ENCODE measurements at places on chromosomes 5 and 9.

- no peak for DNase-seq
Measured at GRCh38 chr5:125171641-125172040, 425.2 kb upstream of the ZNF608 start.

DNA sequence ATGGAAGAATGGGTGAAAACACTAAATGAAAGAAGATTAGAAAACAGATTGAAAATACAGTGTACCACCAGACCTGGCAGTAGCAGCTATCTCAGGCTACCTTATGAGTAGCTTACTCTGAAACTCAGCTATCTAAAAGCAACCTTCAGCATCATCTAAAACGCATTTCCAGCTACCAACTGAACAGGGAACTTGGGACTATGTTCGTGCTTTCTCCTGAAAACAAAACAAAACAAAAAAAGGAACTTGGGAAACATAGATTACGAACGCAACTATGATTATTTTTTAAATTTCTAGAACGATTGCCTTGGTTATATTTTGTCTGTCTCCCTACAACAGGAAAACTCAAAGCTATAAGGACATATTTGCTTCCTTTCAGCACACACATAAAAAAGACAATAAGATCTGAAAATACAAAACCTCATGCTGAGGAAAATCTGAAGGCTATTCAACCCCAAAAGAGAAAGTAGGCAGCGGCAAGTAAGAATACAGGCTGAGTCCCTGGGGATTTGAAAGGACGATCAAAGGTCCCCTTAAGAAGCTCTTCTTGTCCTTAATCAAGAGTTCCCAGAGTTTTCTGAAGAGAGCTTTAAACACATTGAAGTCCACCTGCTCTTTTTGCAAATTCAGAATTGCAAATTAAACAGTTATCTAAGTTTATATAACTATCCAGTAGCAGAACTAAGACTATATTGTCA lies 53.4 kb downstream of the OR2K2 start:
- no peak for DNase-seq

DNA sequence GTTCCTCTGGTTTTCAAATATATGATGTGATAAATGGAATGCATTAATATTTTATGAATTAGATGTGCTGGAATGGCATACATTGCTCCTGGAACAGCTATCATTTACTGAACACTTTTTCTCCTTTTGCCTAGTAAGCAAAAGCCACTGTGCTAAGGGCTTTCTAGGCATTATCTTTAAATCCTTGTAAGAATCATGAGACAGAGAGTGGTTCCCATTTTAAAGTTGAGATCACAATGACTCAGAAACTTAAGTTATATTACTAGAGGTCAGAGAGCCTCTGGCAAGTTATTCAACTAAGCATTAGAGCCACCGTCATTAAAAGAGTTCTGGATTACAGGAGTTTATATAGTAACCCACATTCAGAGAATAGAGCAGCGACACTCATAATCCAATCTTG lies 26.7 kb upstream of the FSD1L start:
- no peak for DNase-seq

- no peak for DNase-seq
Measured at GRCh38 chr9:89879276-89879675, 274.5 kb downstream of the GADD45G start.

DNA sequence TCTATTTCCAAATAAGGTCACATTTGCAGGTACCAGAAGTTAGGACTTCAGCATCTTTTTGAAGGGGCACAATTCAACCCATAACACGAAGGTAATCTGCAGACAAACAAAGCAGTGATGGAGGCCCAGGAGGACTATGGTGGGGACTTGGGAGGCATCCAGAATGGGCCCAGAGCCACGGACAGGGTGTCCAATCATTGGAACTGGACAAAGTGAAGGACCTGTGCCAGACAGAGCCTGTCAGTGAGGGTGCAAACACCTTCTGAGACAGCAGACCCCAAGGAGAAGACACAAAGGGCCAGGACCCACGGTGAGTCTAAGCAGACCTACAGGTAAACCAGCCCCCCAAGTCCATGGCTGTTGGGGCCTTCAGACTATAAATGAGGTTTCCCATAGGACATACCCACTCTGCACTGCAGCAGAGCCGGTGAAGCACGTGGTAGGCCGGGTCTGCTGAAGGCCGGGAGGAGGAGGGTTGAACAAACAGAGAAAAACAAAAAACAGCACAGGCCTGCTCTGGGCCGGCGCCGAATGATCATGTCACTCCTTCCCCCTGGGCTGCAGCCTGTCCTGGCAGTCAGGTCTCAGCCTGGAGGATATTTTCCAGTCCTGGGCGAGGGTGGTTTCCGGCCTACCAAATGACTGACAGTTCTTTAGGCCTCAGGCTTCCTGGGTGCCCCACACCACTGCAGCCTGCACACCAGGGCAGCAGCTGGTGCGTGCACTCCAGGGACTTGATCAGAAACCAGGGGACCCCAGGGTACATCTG lies 84.4 kb downstream of the COL23A1 start:
- DNase-seq, result no peak

DNA sequence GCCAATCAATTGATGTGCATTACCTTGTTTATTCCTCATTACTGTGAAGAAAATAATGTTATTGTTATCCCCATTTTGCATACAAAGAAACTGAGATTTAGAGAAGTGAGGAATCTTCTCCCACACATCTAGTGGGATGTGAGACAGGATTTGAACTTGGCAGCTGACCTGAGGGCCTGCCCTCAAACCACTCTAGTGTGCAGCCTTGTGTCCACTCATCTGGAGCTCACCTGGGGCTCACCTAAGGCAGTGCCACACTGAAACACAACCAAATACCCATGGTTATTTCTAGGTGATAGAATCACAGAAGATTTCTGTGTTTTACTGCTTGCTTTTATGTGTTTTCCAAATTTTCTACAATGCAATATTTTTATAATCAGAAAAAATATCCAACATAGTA lies 94.7 kb upstream of the SAP30L start:
- DNase-seq, result no peak

DNA sequence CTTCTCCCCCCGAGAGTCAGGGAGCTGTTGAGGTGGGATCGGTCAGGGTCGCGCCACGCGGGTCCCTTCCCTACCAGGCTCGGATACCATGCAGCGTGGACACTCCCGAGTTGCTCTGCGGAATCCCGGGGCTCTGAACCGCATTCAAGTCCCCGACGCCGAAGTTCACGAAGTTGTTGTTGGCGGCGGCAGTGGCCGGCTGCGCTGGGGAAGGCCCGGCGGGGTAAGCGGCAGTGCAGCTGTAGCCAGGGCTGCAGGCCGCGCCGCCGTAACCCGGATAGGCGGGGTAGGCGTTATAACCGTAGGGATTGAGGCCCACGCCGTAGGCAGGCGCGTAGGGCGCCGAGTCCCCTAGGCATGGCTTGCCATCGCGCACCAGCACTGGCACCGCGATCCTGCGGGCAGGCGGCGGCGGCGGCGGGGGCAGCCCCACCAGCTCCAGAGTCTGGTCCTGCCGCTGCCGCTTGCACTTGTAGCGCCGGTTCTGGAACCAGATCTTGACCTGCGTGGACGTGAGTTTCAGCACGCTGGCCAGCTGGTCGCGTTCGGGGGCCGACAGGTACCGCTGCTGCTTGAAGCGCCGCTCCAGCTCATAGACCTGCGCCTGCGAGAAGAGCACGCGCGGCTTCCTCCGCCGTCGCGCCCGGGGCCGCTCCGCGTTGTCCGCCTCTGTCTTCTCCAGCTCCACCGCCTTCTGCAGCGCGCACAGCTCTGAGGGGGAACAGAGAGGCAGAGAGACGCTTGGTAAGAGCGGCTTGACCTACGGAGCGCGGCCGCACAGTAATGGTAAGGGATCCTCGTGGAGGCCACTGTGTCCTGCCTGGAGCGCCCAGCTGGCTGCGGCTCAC lies 2.3 kb downstream of the NKX2-5 start:
- peak; percentile 15 for DNase-seq

DNA sequence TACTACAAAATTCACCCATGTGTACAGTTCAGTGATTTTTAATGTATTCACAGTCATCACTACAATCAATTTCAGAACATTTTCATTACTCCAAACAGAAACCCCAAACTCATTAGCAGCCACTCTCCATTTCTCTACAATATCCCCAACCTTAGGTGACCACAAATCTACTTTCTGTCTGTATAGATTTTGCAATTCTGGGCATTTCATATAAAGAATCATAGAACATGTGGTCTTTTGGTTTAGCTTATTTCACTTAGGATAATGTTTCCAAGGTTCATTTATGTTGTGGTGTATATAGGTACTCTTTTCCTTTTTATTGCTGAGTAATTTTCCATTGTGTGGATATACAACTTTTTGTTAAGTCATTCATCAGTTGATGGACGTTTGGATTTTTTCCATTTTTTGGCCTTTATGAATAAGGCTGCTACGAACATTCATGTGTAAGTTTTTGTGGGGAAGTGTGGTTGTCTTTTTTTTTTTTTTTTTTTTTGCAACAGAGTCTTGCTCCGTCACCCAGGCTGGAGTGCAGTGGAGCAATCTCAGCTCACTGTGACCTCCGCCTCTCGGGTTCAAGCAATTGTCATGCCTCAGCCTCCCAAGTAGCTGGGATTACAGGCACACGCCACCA lies 54.5 kb downstream of the DOCK8 start:
- DNase-seq, result no peak

DNA sequence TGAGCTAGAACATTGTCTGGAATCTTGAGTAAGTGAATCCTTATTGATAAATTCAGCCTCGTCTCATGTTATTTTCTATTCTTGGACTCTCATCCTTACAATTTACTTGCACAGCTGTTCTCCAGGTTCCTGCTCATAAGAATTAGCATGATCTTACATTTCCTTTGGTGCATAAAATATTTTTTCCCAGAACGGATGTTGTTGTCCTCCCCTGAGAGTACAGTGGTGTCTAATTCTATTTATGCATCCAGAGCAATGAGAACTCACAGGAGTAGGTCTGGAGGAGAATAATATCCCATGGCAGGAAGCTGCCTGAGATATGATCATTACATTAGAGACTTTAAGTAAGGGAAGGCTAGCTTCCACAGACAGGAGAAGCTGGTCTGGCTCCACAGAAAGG lies 178.4 kb upstream of the MAST4 start:
- DNase-seq, result no peak

DNA sequence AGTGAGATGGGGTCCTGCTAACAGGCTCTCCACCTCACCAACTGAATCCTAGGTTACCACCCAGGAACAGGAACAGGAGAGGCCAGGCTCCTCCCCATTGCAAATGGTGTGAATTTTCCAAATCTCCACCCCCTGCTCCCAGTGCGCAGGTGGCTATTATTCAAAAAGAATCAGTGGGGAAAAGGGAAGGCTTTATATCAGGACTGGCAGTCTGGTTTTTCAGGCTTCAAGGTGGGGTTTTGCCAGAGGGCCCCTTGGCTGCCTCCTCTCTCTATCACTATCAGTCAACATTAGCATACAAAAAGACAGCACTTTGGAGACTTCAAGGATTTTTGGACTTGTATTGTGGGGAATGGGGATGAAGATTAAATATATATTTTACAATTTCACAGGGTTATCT lies 1817.6 kb upstream of the C9orf72 start:
- DNase-seq, result no peak

- no peak for DNase-seq
Measured at GRCh38 chr5:337563-338130, 16.1 kb downstream of the AHRR start.

- no peak for DNase-seq
Measured at GRCh38 chr5:157997991-157998504, 139.1 kb upstream of the CLINT1 start.

DNA sequence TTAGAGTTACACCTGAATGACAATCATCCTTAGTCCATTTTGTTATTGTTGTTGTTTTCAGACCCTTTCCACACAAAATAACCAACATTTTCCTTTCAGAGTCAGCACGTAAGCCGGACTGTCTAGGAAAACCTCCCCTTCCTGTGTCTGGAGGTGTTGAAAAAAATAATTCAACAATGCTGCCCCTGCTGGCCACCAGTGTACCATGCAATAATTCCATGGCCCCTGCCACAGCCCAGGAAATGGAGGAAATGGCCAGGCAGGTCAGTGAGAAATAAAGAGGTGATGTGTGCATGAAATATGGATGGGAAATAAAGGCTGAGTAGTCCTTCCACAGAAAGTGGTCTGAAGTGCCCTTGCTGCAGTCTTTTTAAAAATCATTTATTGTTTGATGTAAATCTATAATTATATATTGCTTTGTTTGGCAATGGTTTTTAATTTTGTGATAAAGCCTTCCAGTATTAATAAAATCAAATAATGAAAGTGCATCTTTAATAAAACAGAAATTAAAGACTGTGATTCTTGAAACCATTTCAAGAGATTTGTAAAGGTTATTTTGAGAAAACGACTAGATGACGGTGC lies 152.8 kb upstream of the PAPPA start:
- no peak for DNase-seq

DNA sequence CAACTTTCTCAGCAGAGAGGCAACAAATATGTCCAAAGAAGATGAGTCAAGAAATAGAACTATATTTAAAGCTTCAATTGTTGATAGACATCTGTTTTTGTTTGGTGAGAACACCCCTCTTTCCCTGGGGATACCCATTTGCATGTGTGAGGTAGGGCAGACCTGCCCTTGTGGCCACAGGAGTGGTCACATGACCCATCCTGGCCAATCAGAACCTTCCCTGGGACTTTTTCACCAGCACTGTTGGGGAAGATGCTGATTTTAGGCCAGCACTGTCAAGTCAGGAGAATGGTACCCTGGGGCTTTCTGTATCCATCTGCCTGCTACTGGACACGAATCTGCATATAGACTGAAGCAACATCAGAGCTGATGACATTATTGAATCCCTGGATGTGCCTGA lies 211.2 kb downstream of the CDK5RAP2 start:
- no peak for DNase-seq

GRCh38 chr9:21551401-21551800 lies 69.3 kb upstream of the IFNE start:
- DNase-seq, result peak; percentile 12

- no peak for DNase-seq
Measured at GRCh38 chr5:28404363-28405071, 1366.1 kb upstream of the CDH9 start.

GRCh38 chr9:133950192-133950591 lies 41.9 kb downstream of the VAV2 start:
- no peak for DNase-seq

DNA sequence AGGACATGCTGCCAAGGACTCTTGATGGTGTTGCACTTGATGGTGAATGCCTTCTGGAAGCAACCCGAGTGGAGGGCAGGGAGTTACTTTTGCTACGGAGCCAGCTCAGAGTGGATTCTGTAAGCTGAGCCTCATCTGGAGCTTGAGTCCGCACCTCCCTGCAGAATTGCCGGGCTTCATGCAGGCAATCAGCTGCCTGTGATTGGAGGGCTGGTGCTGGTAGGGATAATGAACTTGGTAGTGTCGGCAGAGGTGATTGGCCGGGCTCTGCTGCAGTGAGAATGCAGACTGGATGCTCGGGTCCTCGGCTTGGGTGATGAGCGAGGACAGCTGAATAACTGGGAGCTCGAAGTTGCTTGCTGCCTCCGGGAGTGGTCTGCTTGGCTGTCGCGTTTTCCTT lies 23.1 kb downstream of the SLC25A25 start:
- no peak for DNase-seq

GRCh38 chr5:147391781-147392180 lies 118.1 kb downstream of the DPYSL3 start:
- DNase-seq, result peak; percentile 30
